ENCODE measurements at places on chromosomes 6 and 20. TPM values are rescaled to one million over a fixed set of nuclear protein-coding genes. Genes with fewer than 3 reads are reported as not detected.

TRIM10 gene
- not detected for total RNA-seq

KIF16B gene
- 17.4 TPM for total RNA-seq

MAPK13 gene
- total RNA-seq: 34.1 TPM

CABLES2 gene
- 2.8 TPM for total RNA-seq

HLA-DPA1 gene
- 4.0 TPM for total RNA-seq

SMIM13 gene
- total RNA-seq: 7.2 TPM

PRPH2 gene
- total RNA-seq: 1.8 TPM

ISM1 gene
- 0.33 TPM for total RNA-seq

C20orf202 gene
- total RNA-seq: 0.12 TPM

MYO6 gene
- total RNA-seq: 17.0 TPM

SCGN gene
- not detected for total RNA-seq

FAM162B gene
- total RNA-seq: 14.1 TPM

RGS17 gene
- total RNA-seq: 27.5 TPM

MYLK2 gene
- 0.44 TPM for total RNA-seq

FILIP1 gene
- 0.62 TPM for total RNA-seq

MAS1 gene
- not detected for total RNA-seq

CRISP3 gene
- total RNA-seq: not detected

THBD gene
- 18.5 TPM for total RNA-seq

DPPA5 gene
- not detected for total RNA-seq

BPIFB2 gene
- not detected for total RNA-seq

PPIL6 gene
- total RNA-seq: 5.0 TPM

SGK2 gene
- 1.1 TPM for total RNA-seq

AGPAT4 gene
- total RNA-seq: 10.9 TPM

MAP3K4 gene
- 54.6 TPM for total RNA-seq

TREML2 gene
- not detected for total RNA-seq

EMILIN3 gene
- under 0.01 TPM for total RNA-seq

NKAPL gene
- 1.9 TPM for total RNA-seq

RBM12 gene
- total RNA-seq: 49.8 TPM

MLIP gene
- total RNA-seq: not detected

SYCP2 gene
- total RNA-seq: 0.89 TPM

SHLD1 gene
- total RNA-seq: 1.8 TPM

ELOVL2 gene
- total RNA-seq: not detected

CFAP61 gene
- total RNA-seq: 0.22 TPM

CCN6 gene
- total RNA-seq: not detected

MICAL1 gene
- total RNA-seq: 52.2 TPM

GHRH gene
- total RNA-seq: not detected

TAF4 gene
- 4.6 TPM for total RNA-seq

IRAK1BP1 gene
- 5.4 TPM for total RNA-seq

SPDEF gene
- total RNA-seq: not detected

FAM209B gene
- total RNA-seq: not detected

KCNS1 gene
- total RNA-seq: 1.00 TPM

TRIM39 gene
- 13.9 TPM for total RNA-seq

SNAP25 gene
- 0.44 TPM for total RNA-seq

SLC52A3 gene
- total RNA-seq: not detected

ADGRF4 gene
- total RNA-seq: 0.33 TPM

SLC26A8 gene
- total RNA-seq: not detected

NEURL2 gene
- total RNA-seq: 6.1 TPM

OLIG3 gene
- total RNA-seq: not detected
